ENCODE measurements at places on chromosomes 6 and 20.
A peak's percentile ranks its signal among the peaks of the same experiment; 100 is the strongest.

DNA sequence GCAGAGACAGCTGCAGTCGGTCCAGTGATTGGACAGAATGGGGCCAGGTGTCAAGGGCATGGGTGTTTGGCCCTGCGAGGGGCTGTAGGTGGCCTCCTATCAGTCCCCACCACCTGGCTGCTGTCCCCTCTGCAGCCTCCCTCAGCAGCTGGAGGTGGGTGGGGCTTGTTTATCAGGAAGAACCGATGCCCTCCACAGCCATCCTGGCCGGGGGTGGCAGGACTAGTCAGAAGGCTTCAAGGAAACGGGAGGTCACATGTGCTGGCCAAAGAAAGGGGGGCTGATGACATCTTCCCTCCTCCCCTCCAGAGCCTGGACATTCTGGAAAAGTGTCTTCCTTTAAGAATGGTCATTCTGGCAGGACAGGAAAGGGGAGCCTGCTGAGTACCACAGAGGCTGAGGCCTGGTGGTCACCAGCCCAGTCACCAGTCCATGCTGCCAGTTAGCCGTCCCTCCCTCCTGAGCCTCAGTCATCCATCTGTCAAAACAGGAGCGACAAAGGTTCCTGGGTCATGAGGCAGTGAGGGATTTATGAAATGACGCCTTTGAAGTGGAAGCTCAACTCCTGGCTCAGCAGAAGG, 4.1 kb downstream of the FAM210B start:
- DNase-seq = no peak

DNA sequence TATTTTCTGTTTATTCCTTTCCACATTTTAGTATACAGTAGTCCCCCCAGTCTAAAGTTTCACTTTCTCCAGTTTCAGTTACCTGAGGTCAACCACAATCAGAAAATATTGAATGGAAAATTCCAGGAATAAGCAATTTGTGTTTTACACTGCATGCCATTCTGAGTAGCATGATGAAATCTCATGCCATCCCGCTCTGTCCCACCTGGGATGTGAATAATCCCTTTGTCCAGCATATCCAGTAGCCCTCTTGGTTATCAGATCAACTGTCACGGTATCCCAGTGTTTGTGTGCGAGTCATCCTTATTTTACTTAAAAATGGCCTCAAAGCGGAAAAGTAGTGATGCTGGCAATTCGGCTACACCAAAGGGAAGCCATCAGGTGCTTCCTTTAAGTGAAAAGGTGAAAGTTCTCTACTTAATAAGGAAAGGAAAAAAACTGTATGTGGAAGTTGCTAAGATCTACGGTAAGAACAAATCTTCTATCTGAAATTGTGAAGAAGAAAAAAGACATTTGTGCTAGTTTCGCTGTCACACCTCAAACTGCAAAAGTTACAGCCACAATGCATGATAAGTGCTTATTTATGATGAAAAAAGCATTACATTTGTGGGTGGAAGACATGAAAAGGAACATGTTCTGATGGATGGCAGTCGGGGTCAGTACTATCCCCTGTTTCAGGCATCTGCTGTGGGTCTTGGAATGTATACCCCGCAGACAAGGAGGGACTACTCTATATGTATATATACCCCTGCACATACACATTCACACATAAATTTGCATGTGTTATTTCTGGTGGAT, 11.3 kb downstream of the NOX3 start:
- no peak for DNase-seq

- DNase-seq = no peak
Measured at GRCh38 chr6:88376768-88377387, 210.7 kb upstream of the CNR1 start.

DNA sequence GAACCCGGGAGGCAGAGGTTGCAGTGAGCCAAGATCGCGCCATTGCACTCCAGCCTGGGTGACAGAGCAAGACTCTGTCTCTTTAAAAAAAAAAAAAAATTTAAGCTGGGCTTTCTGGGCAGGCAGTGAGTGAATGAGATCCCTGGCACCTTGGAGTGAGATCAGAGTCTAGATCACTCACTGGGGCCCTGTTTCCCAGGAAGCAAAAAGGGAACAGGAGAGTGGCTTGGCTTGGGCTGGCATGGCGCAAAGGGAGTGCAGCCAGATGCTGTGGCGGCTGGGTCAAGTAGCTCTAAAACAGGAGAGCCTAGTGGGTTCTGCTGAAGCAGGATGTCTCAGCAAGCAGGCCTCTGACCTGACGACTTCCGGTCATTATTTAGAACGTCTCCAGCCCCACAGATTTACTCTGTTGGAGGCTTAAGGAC, 10.4 kb downstream of the PLCG1 start:
- DNase-seq = no peak

DNA sequence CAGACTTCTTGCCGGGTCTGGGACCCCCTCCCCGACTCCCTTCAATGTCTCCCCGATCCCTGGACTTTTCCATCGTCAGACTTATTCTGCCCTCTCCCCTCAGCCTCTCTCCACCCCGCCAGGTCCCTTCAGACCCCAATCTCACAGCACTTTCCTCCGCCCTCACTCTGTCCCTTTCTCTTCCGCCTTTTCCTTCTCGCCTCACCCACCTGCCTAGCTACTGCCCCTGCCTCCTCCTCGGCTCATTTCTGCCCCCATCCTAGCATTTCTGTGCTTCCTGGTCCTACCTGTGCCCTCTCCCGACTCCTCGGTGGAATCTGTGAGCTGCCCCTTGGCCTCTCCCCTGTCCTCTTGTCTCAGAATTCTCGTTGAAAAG, 616 bp downstream of the CHMP4B start:
- DNase-seq = no peak

DNA sequence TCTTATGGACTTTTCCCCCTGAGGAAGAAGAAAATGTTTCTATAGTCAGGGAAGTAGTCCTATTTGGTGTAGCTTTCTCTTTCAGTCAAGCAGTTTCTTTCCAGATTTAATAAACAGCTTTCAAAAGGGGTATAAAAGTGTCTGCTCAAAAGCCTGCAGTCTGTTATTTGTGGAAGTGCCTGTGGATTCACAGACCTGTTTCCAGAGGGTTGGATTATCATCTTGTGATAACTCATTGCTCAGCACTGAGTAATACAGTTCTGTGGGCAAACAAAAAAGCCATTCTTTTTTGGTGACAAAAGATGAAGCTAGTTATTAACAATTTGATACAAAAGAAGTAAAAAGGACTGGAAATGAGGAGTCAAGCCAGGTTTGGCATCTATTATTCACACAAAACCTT, 358.2 kb upstream of the ID4 start:
- no peak for DNase-seq

- no peak for DNase-seq
Measured at GRCh38 chr20:62876902-62877816, 15.5 kb upstream of the TCFL5 start.

DNA sequence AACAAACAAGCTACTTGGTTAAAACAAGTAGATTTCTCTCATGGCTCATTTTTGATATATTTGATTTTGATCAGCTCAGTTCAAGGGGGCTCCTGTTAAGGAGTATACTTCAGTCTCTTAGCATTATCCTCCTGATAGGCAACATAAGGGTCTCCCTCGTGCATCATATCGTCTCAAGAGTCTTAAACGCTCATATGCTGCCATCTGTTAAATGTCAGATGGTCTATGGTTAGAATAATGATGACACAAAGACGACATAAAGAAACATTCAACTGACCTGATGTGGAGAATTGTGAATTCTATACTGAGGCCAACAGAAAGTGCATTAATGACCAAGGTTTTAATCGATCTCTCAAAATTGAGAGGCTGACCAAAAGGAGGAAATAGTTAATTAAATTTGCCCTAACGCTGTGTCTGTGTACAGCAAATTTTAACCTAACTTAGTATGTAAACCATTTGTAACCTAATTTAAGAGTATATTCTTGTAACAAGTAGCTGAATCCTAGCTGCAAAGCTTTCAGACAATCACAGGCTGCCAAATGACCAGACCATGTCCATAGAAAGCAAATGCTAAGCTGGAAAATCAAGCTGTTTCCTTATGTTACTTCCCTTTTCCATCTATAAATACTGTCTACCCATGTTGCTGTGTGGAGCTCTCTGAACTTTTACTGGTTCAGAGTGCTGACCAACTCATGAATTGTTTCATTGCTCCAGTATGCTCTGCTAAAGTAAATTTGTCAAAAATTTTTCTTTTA, 1688.5 kb downstream of the GRIK2 start:
- DNase-seq = no peak

GRCh38 chr6:156336733-156337132, 440.4 kb upstream of the ARID1B start:
- DNase-seq = no peak

GRCh38 chr6:36479256-36479655, 36.5 kb downstream of the KCTD20 start:
- no peak for DNase-seq

DNA sequence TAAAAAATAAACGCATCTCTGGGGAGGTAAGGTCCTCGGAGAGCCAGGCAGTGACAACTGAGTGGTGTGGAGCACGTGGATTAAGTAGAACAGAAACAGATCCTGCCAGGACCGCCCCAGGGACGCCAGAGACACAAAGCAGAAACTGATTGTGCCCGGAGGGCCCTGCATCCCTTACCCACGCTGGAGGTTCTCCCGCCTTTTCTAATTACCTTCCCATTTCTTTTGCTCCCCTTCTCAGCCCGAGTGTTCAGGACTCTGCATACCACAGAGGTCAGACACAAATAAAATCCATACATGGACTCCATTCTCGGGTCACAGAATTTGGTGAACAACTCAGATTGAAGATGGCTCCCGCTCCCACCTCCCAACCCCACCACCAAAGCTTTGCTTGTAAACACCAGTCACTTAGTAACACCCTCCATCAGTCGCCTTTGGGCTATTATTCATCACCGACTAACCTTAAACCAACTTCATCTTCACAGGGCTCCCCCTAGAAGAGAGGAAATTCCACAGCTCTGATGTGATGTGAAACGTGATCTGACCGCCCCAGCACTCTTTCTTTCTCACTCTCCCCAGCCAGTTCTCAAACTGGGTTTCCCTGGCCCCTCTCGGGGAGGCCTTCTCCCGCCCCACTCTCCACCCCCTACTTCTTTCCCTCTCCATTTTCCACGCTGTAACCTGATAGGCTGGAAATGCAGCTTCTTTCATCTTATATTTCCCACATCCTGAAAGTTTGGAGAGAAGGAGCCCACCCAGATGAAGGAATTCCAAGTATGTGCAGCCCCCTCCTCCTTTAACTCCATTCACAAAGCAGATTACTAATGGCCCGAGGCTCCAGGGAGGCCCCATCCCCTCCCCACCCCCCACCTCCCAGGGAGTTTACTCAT, 32.5 kb upstream of the PIM1 start:
- DNase-seq = no peak

GRCh38 chr6:158415666-158416065, 103.4 kb downstream of the TULP4 start:
- no peak for DNase-seq

DNA sequence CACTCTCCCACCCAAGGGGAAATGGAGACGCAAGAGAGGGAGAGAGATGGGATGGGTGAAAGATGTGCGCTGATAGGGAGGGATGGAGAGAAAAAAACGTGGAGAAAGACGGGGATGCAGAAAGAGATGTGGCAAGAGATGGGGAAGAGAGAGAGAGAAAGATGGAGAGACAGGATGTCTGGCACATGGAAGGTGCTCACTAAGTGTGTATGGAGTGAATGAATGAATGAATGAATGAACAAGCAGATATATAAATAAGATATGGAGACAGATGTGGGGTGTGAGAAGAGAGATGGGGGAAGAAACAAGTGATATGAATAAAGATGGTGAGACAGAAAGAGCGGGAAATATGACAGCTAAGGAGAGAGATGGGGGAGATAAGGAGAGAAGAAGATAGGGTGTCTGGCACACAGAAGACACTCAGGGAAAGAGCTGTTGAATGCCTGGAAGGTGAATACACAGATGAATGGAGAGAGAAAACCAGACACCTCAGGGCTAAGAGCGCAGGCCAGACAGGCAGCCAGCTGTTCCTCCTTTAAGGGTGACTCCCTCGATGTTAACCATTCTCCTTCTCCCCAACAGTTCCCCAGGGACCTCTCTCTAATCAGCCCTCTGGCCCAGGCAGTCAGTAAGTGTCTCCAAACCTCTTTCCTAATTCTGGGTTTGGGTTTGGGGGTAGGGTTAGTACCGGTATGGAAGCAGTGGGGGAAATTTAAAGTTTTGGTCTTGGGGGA, 754 bp downstream of the TNF start:
- DNase-seq = peak; percentile 18
